H9 (cell line): ENCODE measurements at places on chromosomes 13 and 19.

GRCh38 chr13:23707674-23708073 lies 137.5 kb downstream of the TNFRSF19 start:
- no peak for DNase-seq

GRCh38 chr13:101942038-101942437 lies 459.8 kb downstream of the FGF14 start:
- DNase-seq = no peak

DNA sequence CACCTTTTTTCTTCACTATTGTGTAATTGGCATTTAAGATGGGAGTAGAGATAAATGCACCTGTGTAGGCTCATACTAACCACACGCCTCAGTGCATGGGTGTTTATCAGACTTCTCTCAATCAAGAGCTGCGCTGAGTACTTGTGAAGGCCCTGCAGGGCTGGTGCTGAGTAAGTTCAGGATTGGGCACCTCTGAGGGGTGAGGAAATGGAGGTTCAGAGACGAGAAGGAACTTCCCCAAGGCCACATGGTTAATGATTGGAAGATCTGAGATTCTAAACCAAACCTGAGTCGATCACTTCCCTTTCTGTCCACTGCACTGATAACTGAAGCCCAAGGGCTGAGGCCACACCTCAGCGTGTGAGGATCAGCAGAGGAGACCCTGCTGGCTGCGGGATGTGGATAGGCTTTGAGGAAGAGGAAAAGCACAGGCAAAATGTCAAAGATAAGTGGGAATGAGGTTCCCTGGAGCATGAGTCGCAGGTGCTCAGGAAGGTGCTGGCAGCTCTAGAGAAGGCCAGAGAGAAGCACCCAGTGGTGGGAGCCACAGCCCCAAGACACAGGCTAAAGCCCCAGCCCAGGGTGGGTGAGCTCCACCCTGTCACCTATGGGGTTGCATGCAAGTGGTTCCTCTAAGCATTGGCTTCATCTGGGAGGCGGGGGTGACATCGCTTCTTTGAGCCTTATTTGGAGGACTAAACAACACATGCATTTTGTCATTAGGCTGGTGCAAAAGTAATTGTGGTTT lies 32.3 kb upstream of the GJB6 start:
- DNase-seq = no peak

DNA sequence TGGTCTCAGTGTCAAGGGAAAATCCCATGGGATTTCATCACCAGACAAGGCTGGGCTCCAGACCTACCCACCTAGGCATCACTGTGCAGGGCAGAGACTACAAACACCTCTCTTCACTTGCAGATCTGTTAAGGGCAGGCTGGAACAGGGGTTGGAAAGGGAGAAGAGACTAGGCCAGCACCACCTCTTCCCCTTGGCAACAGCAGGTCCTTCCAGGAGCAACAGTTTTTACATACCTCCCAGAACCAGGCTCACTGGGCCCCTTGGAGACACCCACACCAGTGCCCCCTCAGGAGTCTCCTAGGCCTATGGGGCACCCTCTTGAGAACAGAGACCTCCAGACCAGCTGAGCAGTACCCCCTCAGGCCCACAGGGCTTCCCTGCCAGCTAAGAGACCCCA lies 2.5 kb upstream of the UBE2M start:
- no peak for DNase-seq

DNA sequence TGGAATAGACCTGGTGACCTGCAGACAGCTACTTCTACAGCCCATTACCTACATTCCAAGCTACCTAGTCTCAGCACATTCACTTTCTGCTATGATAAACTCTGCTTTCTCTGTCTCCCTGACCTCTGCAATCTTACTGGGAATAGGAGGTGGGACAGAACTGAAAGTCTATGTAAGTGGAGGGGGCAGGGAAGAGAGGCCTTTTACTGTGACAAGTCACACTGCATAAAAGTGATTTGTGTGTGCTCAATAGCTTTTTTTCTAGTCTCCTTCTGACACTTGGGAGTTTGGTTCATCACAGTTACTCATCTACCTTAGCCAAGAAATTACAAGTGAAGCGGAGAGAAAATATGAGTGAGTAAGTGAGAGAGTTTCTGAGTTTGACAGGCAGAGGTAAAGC lies 322.4 kb downstream of the OLFM4 start:
- no peak for DNase-seq

DNA sequence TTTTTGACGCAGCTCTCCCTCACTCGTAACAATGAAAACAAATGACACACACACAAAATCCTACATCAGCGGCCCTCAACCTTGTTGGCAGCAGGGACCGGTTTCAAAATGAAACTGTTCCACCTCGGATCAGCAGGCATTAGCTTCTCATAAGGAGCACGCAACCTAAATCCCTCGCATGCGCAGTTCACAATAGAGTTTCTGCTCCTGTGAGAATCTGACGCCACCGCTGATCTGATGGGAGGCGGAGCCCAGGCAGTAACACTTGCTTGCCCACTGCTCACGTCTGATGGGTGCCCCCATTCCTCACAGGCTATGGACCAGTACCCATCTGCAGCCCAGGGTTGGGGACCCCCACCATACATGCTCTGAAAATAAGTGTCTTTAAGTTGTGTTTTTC lies 43.4 kb downstream of the DHRS12 start:
- no peak for DNase-seq

GRCh38 chr19:46328079-46328478 lies 18.8 kb upstream of the PPP5C start:
- no peak for DNase-seq

- DNase-seq = no peak
These were observed 36.4 kb upstream of the TNFAIP8L1 start for GRCh38 chr19:4602915-4603314.

- DNase-seq = no peak
These were observed 9.2 kb downstream of the CYP2B6 start for GRCh38 chr19:41000310-41000737.

DNA sequence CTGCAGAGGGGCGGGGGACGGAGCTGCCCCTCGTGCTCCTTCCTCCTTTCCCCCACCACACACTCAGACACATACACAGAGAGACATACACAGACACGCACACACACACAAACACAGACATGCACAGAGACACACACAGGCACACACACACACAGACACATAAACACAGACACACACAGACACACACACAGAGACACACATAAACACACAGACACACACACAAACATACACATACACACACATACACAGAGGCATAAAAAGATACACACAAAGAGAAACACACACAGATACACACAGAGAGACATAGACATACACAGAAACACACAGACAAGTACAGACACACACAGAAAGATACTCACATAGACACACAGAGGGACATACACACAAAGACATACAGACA lies 136.0 kb downstream of the UQCRFS1 start:
- DNase-seq = no peak

DNA sequence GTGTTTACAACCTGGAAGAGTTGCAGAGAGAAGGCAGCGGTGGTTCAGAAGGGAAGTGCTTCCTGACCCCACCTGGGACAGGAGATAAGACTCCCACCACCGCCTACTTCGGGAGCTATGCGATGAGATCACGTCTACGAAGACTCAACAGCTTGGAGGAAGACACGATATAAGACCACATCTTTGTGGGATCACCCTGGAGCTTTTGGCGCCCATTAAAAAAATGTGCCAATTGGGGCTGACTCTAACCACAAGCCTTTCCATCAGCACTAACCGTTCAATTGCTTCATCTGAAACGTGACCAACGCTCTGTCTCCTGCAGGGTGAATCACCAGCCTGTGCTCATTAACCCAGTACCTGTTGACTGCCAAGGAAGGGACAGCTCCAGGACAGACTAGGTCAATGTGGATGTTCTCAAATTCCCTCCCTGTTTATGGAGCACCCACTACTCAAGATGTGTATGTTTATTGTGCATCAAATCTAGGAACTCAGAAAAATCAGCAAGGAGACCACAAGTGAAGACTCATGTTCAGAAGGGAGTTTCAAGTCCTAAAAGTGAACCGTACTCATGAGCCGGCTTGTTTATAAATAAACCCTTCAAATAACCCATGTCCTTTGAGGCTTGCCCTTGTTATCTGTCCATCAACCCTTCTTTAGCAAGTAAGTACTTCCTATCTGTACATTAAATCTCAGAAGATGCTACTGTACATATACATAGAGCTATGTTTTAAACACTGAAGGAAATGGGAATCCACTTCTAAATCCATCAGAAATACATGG lies 67.5 kb downstream of the LATS2 start:
- no peak for DNase-seq

DNA sequence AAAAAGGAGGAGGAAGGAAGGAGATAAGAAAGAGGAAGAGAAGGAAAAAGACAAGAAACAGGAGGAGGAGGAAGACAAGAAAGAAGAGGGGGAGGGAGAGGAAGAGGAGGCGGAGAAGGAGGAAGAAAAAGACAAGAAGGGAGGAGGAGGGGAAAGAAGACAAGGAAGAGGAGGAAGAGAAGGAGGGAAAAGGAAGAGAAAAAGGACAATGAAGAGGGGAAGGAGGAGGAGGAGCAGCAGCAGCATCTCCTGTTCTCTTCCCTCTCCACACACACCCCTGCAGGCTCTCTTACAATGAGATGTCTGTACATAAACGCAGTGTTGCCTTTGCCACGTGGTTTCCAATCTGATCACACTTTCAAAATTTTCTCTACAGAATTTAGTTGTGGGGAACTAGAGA lies 66.6 kb downstream of the RUBCNL start:
- no peak for DNase-seq

GRCh38 chr13:48295271-48295670 lies 8.3 kb upstream of the RB1 start:
- DNase-seq = no peak

GRCh38 chr19:16100524-16100923 lies 11.2 kb upstream of the RAB8A start:
- no peak for DNase-seq

DNA sequence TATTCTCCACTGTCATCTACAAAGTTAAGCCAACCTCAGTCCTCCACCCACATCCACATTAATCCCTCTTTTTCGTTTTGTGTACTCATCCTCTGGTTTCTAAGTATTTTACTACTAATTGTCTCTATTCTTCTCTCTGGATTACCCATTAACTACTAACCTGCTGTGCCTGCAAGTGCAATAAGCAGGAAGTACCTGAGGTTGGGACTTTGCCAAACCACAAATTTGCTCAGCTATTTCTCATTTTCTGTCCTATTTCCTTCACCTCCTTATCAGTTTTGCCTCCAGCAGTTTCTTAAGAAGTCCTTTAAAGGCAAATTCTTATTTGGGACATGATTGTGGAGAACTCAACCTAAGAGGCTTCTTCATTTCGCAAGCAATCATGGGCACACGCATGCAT lies 1708.9 kb downstream of the SLITRK5 start:
- no peak for DNase-seq

DNA sequence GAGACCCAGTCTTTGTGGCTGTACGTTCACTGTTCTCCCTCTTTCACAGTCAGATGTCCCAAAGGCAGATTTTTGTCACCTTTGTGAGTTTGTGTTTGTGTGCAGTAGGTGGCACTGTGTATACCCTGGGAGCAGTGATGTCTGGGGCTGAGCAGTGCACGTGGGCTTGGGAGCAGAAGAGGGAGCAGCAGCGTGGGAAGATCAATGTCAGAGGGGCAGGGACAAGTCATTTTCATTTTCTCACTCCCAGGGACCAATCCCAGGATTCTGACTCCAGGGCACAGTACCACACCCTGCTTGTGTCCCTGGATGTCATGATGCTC lies 2.0 kb upstream of the PSG6 start:
- no peak for DNase-seq

GRCh38 chr19:45352914-45353796 lies 12.6 kb downstream of the KLC3 start:
- no peak for DNase-seq

DNA sequence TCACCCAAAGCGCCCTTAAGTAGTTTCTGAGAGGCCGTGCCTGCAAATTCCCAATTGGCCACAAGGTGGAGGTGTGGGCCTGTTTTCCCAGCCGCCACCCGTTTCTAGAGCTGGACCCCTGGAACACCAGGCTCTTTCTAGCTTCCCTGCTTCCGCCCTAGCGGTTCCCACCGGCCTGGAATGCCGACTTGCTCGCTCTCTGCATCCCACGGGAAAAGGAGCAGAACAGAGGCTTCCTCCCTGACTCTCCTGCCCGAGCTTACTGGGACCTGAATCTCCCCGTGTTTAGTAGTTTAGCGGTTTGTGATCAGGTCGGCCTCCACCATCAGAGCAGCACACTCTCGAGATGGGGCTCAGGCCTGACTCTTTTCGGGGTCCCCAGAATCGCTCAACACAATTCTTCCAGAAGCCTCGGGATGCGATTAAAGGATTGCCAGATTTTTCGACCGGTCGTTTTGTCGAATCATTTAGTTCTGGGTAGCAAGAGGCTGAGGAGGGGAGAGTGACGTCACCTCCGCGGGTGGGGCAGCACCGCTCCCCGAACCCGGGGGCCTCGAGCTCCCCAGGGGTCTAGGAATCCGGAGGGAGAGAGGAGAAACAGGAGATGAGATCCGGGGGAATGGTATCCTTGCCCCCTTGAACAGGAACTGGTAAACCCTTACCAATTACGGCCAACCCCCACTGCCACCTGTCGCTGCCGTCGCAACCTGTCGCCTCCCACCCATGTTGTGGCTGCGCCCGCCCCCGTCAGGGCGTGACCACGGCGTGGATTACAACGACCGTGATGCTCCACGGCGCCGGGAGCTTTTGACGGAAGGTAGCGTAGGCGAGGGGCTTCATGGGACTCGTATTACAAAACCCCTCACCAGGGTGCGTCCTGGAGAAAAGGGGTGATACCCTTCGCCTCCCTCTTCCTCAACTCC lies 8.0 kb downstream of the NAPSA start:
- peak; percentile 83 for DNase-seq

DNA sequence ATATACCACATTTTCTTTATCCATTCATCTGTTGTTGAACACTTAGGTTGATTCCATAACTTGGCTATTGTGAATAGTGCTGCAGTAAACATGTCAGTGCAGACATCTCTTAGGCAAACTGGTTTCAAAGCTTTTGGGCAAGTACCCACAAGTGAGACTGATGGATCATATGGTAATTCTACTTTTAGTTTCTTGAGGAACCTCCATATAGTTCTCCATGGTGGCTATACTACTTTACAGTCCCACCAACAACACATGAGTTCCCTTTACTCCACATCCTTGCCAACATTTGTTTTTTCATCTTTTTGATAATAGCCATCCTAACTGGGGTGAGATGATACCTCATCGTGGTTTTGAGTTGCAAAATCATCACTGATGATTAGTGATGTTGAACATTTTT lies 8.5 kb downstream of the CYSLTR2 start:
- DNase-seq = no peak

DNA sequence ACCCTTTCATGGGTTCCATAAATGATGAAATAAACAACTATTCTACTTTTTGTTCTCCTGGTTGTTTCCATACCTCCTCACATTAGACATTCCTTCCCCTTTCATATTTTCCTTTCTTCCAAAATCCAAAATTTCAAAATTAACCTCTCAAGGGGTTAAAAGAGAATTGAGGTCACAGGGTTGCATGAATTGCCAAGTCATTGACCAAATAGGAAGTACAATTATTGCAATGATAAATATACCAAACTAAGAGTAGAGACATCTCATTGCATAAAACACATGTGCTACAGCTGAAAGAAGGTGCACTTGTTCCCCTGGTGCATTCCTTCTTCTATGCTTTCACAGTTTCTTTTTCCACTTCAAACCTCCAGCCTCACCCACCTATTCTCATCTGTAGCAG lies 136.1 kb downstream of the KCTD12 start:
- no peak for DNase-seq
